Thyroid gland (tissue), 4 donors: ENCODE measurements at places on chromosomes 7 and 10. TPM values are rescaled to one million over a fixed set of nuclear protein-coding genes. Genes with fewer than 3 reads are reported as not detected.

- DNase-seq, result no peak
- H3K36me3 ChIP-seq, result no peaks in the 10 kb centered on the region
- H3K27me3 ChIP-seq, result no peaks in the 10 kb centered on the region
- no peak overlapping the region for H3K4me3 ChIP-seq
- no peak overlapping the region for H3K27ac ChIP-seq
Measured at GRCh38 chr7:117296066-117296465, 26.8 kb downstream of the WNT2 start.

DNA sequence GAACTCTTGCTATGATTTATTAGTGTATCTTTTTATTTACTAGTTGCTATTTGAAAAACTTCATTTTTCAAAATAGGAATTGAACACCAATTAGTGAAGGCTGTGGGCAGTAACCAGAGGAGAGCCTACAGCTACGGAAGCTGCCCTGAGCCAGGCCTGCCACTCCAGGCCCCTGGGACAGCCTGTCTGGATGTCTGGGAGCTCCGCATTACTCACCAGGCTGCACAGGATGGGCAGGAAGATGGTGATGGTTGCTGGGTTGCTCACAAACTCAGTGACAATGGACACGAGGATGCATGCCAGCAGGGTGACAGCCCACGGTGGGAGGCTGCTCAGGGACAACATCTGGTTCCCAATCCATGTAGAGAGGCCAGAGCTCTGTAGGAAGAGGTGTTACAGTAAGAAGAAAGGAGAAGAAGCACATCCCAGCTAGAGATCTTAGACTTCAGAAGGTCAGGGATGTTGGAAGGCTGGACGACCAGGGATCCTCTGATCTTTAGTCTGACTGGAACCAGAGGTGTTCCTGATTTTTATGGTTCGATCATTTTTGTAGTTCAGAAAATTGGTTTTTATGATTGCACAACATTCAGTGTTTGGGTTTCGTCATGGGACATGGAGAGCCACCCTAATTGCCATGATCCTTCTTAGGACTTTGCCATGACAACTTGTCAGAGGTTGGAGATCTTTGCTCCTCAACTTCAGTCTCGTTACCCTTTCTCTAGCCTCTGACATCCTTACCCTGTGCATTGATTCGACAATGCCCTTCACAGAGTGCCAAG is 23.2 kb downstream of the STMP1 start:
- H3K4me1 ChIP-seq, result peaks cover 36% of the 10 kb centered on the region
- no peaks in the 10 kb centered on the region for H3K36me3 ChIP-seq
- H3K27ac ChIP-seq, result no peak overlapping the region
- H3K4me3 ChIP-seq, result no peak overlapping the region
- DNase-seq, result no peak
- no peaks in the 10 kb centered on the region for H3K27me3 ChIP-seq

GRCh38 chr10:99527526-99528493 is 4.9 kb upstream of the NKX2-3 start:
- no peak overlapping the region for H3K4me3 ChIP-seq
- no peaks in the 10 kb centered on the region for H3K36me3 ChIP-seq
- no peak overlapping the region for H3K27ac ChIP-seq
- H3K27me3 ChIP-seq, result peaks cover 96% of the 10 kb centered on the region

GRCh38 chr10:55058800-55059199 is 257.8 kb upstream of the PCDH15 start:
- H3K4me1 ChIP-seq, result no peaks in the 10 kb centered on the region
- no peaks in the 10 kb centered on the region for H3K27me3 ChIP-seq
- no peak overlapping the region for H3K27ac ChIP-seq
- no peak overlapping the region for H3K4me3 ChIP-seq
- no peak for DNase-seq

DNA sequence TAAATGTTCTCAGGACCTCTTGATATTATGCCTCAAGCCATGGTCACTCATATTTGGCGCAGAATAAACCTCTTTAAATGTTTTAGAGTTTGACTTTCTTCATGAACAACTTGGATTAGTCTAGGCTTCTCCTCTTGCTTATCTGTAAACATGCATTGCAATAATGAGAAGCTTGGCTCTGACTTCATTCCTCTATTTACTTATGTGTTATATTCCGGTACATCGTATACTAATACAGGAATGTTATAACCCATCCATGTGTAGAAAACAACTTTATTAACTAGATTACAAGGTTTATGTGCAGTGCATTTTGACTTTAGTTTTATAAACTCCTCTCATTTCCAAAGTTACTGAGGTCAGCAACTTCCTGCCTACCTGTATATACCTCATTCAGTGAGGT is 944.3 kb upstream of the GHITM start:
- H3K4me1 ChIP-seq, result no peaks in the 10 kb centered on the region
- H3K27ac ChIP-seq, result no peak overlapping the region
- no peak overlapping the region for H3K4me3 ChIP-seq

Gene NPY
- 13.0 TPM for total RNA-seq

Gene ZNF467
- 11.8 TPM for total RNA-seq

GRCh38 chr7:84841809-84842208 is 345.0 kb downstream of the SEMA3D start:
- no peak overlapping the region for H3K4me3 ChIP-seq
- no peaks in the 10 kb centered on the region for H3K27me3 ChIP-seq
- H3K4me1 ChIP-seq, result no peaks in the 10 kb centered on the region
- no peak overlapping the region for H3K27ac ChIP-seq
- no peaks in the 10 kb centered on the region for H3K36me3 ChIP-seq
- DNase-seq, result no peak

Gene SIRT1
- 33.9 TPM for total RNA-seq

DNA sequence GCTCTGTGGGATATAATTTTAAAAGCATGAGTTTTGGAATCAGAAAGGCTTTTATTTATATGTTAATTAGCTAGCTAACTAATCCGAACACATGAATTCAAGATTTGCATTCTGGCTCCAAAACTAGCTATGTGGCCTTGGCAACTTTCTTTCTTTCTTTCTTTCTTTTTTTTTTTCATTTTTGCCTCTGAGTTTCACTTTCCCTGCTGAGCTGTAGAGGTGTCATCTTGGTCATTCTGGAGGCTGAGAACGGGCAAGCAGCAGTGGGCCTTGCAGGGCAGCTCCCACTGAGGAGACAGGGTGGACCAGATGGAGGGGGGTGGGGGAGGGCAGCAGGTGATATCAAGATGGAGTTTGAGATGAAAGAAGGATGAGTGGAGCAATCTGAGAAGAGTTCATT is 24.8 kb upstream of the SFMBT2 start:
- H3K36me3 ChIP-seq, result no peaks in the 10 kb centered on the region
- H3K27me3 ChIP-seq, result no peaks in the 10 kb centered on the region
- H3K4me3 ChIP-seq, result no peak overlapping the region
- H3K4me1 ChIP-seq, result no peaks in the 10 kb centered on the region

Gene PIK3CG
- 2.7 TPM for total RNA-seq

Gene MYO1G
- total RNA-seq, result 3.8 TPM

DNA sequence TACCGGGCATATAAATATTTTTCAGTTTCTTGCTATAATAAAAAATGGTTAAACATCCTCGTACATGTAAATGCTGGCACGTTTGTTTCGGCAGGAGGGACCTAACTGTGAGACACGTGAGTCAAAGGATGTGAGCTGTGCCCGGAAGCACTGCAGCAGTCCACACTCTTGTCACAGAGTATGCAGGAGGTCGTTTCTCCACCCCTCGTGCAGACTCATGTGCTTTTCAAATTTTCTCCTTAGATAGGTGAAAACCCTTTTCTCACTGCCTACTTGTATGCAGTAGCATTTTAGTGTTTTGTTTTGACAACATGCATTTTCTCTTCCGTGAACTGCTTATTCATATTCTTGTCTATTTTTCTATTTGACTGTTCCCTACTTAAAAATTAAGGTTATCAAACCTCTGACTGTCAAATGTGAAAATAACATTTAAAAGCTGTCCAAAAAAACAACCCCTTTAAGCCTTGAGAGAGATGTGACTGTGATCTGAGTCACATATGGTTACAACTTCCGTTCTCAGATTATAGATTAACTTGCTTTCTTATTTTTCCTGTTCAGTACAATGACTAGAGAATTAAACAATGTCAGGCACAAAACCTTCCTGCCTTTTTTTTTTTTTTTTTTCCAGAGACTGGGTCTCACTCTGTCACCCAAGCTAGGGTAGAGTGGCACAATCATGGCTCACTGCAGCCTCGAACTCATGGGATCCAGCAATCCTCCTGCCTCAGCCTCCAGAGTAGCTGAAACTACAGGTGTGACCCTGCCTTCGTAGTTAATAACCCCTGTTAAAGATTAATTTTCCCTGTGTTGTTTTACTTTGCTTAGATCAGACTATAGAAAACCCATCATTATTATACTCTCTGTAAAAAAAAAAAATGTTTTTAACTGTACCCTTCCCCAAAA is 45.1 kb downstream of the DPY19L1 start:
- DNase-seq, result no peak
- H3K4me1 ChIP-seq, result no peaks in the 10 kb centered on the region
- no peaks in the 10 kb centered on the region for H3K27me3 ChIP-seq
- no peak overlapping the region for H3K27ac ChIP-seq
- no peak overlapping the region for H3K4me3 ChIP-seq
- no peaks in the 10 kb centered on the region for H3K36me3 ChIP-seq

DNA sequence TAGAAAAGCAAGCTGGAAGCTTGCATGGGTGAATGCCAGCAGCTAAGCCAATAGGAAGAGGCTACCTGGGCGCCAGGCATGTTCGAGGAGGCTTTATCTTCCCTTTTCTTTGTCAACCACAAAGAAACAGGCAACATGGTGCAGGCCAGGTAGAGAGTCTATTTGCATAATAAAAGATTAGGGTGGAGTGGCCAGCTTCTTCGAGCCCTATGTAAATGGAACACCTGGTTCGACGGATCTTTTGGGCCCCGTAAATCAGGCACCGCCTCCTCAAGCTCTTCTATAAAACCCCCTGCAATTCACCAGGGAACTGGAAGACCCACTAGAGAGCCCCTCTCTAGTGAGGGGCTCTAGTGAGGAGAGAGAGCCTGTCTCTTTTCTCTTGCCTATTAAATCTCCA is 1106.2 kb upstream of the CELF2 start:
- no peak for DNase-seq
- no peak overlapping the region for H3K4me3 ChIP-seq
- H3K4me1 ChIP-seq, result no peaks in the 10 kb centered on the region

DNA sequence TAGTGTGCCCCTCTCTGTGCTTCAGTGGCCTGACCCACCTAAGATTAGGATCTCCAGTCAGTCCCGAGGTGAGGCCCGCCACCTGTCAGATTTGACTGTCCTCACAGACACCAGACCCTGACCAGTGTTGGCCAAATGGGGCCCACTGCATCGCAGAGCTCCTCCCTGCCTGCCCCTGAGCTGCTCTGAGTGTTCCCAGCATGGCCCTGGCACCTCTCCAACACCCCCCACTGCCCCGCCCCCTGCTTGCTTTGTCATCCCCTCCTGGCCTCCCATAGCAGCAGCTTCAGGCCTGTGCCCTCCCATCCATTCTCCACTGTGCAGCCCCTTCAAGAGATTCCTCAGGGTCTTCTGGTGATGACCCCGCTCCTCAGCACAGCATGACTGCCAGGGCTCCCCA is 67.6 kb downstream of the C10orf120 start:
- H3K27ac ChIP-seq, result no peak overlapping the region
- H3K4me3 ChIP-seq, result no peak overlapping the region
- no peaks in the 10 kb centered on the region for H3K36me3 ChIP-seq
- H3K27me3 ChIP-seq, result no peaks in the 10 kb centered on the region

Gene TET1
- total RNA-seq, result 10.6 TPM
